Activated T-helper 17 cell treated with anti-CD3 and anti-CD28 coated beads, Interleukin-2, amount 50 U/mL, for 72 hours (primary cell): ENCODE measurements at places on chromosomes 6 and 20. TPM values are rescaled to one million over a fixed set of nuclear protein-coding genes. Genes with fewer than 3 reads are reported as not detected.

RBPJL gene
- total RNA-seq = not detected

PDYN gene
- total RNA-seq = not detected

SYNDIG1 gene
- not detected for total RNA-seq

PTK7 gene
- 0.56 TPM for total RNA-seq

ADGRF1 gene
- total RNA-seq = not detected

PRL gene
- total RNA-seq = not detected

CCDC28A gene
- total RNA-seq = 28.2 TPM

DNA sequence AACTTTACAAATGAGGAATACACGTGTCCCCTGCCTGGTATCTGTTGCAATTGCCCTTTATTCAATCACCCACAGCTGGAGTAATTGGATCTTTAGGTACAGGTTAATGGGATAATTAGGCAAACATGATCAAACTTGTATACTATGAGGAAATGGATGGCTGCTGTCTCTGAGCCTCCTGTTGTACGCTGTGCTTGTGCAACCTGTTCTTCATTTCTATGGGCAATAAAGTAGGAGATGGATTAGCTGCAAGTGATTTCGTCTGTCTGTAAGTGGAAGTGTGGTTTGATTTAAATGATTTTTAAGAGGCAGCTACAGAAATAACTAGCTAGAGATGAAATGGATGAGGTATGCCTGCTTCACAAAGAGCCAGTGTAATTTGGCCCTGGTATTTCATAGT is 474.1 kb downstream of the RNF144B start:
- no peak for ATAC-seq

GRCh38 chr20:3932681-3933080 is 43.5 kb downstream of the PANK2 start:
- no peak for ATAC-seq

DNA sequence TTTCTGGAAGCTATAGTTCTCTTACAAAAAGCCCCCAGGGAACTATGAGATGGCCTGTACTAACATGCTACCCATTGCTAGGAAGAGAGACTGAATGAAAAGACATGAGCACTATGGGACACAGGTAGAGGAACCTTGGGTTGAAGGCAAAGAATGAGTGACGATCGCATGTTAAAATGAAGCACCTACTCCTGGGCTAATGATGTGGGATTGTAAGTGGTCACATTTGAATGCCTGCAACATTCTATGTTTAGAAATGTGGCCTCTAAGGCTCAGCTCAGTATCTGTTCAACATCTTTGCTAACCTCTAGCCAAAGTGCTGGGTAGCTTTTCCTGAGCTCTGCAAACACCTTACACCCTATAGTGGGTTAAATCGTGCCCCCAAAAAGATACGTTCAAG is 5.2 kb upstream of the ZC3H12D start:
- no peak for ATAC-seq

DNA sequence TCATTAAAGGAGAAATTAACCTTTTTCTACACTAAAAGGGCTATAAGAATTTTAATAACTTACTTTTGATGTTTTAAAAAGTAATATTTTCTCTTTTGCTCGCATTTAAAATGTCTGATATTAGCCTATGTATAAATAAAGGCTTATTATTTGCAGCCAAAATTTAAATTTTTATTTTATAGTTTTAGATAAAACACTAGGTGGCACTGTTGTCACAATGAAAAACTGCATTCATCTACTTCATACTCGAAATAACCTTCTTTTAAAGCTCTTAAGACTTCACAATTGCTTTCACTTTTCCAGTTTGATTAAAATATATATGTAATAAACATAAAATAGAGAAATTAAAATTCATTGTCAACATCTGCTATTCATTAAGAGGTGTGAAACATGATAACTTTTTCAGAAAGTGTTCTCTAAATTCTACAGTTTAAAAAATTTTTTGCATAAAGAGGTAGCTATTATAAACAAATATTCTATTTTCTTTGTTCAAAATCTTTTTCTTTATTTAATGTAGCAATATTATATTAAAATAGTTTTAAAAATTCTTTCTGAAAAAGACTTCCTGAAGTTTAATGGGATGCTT is 78.8 kb upstream of the DEFB112 start:
- ATAC-seq = no peak

DNA sequence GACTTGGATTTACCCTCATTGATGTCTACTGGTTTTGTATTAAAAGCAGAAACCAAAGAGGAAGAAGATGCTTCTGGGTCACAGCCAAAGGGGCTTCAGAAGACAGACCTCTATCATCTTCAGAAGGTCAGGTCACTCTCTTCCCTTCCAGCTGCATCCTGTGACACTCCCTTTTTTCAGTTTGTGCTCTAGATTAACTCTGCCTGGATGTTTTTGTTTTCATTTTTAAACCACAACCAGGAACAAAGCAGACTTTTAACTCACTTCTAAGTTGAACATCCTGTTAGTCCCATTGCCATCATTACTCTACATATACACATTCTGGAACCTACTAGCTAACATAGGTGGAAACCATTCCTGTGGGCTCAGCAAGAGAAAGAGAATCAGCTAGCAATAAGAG is 45.2 kb downstream of the AKIRIN2 start:
- no peak for ATAC-seq

DNA sequence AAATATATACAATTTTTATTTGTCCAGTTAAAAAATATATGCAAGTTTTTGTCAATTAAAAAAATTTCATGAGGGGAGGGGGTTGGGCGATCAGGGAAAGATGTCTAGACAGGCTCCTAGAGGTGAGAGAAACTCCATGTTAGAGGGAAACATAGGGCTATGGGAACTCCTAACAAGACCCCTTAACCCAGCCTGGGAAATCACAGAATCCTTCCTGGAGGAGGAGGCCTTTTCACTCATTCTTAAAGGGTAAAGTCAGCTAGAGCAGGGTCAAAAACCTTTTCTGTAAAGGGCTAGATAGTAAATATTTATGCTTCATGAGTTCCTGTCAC is 75.9 kb upstream of the PTPN1 start:
- ATAC-seq = no peak

DNA sequence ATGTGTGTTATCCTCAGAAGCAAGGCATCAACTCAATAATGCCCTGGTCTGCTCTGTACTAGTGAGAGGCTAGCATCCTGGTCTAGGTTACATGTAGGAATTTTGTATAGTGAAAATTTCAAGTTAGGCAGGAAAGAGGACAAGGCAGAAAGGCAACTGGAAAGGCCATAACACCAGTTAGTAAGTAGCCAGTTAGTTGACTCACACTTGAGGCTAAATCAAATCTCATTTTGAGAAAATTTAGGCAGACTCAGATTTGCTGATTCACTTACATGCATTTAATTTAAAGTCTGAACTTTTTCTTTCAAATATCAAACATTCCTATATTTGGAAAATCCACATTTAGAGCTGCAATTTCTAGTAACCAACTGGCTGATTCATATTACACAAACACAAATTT is 184.5 kb upstream of the TCF21 start:
- ATAC-seq = no peak

DNA sequence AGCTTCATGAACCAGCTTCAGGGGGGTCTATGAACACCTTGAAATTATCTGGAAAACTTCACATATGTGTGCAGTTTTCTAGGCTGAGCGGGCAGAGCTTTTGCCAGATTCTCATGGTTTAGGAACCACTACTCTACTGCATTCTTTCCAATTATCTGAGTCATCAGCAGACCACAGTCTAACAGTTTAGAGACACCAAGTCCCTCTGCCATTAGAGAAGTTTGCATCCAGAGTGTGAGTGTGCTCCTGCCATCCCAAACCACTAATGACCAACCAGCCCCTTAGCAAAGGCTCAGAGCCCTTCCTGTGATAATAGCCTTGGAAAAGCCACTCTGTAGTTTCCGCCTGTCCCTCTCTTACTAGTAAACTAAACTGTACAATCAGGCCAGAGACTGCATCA is 96.8 kb downstream of the PHACTR1 start:
- ATAC-seq = no peak

- no peak for ATAC-seq
Observed at GRCh38 chr20:61119273-61119672, 132.8 kb upstream of the CDH4 start.

GRCh38 chr6:42984924-42985475 is 630 bp downstream of the PPP2R5D start:
- no peak for ATAC-seq

GRCh38 chr6:116411284-116411623 is 40.5 kb downstream of the DSE start:
- no peak for ATAC-seq
